ENCODE measurements at places on chromosomes 12 and 14. TPM values are rescaled to one million over a fixed set of nuclear protein-coding genes. Genes with fewer than 3 reads are reported as not detected.

The EMP1 gene
- 744 TPM for total RNA-seq

The NID2 gene
- 45.3 TPM for total RNA-seq

The CABP1 gene
- total RNA-seq, result not detected

GRCh38 chr14:97634751-97635150, 837.6 kb downstream of the VRK1 start:
- DNase-seq, result no peak

- no peak for DNase-seq
These were observed 8.5 kb downstream of the KRT85 start for GRCh38 chr12:52358575-52359350.

DNA sequence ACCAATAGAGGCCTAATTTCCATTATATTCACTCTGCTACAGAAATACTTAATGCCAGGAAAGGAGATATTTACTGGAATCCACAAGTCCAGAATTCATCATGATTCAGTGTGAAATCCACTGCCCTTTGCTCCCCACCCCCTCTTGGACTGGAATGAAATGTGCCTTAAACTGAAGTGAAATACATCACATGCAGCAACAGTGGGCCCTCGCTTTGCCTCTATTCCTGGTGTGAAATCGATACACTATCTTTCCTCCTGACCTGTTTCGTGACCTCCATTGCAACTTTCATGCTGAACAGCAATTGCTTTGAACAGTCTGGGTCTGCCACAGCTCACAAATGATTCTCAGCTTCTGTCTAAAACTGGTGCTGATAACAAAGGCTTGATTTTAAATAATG, 100.6 kb downstream of the NPAS3 start:
- DNase-seq, result no peak

- DNase-seq, result no peak
These were observed 137.5 kb upstream of the MYL2 start for GRCh38 chr12:111057701-111058425.

GRCh38 chr12:3630111-3630510, 122.8 kb downstream of the CRACR2A start:
- DNase-seq, result no peak

All from glomerular endothelial cell (primary cell).